ENCODE measurements at places on chromosomes 11 and 22. TPM values are rescaled to one million over a fixed set of nuclear protein-coding genes. Genes with fewer than 3 reads are reported as not detected.

The FXYD6 gene
- 173 TPM for polyA plus RNA-seq

The CHADL gene
- 3.7 TPM for polyA plus RNA-seq

DNA sequence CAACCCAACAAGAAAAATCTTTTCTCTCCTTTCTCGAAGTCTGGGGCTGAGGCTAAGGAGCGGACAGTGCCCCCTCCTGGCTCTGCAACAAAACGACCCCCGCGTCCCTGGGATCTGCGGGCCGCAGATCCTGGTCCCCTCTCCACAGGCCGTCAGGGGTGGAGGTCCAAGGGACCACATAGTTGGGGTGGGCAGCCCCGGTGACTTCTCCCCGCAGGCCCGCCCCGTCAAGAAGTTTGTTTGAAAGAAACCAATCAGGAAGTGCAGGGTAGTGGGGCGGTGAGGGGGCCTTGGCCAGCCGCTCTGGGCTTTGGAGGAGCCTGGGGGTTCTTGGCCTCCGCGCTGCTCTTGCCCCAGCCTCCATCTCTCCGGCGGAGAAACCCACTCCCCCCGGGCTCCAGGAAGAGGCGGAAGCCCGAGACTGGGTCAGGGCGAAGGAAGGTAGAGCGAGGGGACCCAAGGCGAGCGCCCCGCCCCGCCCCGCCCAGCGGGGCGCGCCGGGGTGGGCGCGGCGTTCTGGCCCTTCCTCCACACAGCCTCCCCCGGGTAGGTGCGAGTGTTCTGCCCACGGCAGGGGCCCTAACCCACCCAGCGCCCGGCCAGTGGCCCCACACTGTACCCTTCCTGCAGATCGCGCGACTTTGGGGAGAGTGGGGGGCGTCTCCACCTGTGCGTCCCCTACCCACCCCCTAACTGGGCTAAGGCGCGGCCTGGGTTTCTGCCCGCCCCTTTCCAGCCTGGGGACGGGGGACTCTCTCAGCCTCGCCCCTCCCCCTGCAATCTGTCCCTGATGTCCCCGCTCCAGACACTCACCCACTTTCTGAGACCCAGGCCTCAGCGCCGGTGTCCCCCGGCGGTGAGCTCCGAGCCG is 1.3 kb downstream of the TP53I11 start:
- DNase-seq = no peak

The LDLRAD3 gene
- 29.9 TPM for polyA plus RNA-seq

GRCh38 chr11:121933694-121934093 is 182.3 kb downstream of the BLID start:
- DNase-seq = no peak

- no peak for DNase-seq
Observed at GRCh38 chr11:86688398-86689179, 16.2 kb upstream of the ME3 start.

The NDUFV1 gene
- polyA plus RNA-seq = 153 TPM

DNA sequence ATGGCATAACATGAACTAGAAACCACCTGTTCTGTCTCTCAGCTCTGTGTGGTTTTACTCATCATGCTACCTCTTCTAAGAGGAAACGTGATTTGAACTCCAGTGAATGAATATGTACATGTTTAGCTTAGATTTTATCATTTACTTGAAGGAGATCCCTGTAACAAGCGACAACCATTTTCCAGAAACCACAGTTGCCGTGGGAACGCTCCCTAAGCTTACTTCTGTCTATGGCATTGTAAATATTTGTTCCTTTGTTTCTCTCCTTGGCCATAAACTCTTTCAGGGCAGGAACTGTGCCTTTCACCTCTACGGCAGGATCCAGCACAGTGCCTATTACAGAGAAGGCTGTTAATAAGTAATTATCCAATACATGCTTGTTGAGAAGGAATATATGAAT is 17.1 kb upstream of the TPH1 start:
- DNase-seq = no peak

All from muscle of arm (tissue), 14 donors.